ENCODE measurements at places on chromosomes 11 and 22. TPM values are rescaled to one million over a fixed set of nuclear protein-coding genes. Genes with fewer than 3 reads are reported as not detected.

DNA sequence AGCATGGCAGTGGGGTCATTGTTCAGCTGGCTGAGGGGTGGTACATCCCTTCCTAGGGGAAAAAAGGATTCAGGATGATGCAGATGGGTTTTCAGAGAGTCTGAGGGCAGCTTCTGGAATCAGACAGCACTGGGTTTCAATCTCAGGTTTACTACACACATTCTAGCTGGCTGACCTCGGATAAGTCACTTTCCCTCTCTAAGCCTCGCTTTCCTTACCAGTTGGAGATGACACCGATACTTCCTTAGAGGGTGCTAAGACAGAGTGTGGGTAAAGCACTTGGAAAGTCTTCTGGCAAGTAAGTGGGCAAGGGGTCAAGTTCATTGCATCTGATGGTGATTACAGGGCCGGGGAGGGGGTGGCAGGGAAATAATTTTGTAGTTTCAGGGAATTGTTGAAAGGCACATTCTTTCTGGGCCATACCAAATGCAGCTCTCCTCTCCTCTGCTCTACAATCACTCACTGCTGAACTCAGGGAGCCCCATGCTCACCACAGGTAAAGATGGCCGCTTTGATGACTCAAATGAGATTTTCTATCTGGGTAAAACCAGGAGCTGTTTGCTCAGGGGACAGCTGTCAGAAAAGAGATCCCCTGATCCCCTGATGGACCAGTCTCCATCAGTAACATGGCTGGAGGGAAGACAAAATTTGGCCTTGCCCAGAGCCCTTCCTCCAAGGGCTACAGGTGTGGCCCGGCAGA is 6.5 kb upstream of the MIAT start:
- no peak for DNase-seq

The CRELD2 gene
- polyA plus RNA-seq, result 37.3 TPM

- no peak for DNase-seq
These were observed 14.5 kb downstream of the LRP4 start for GRCh38 chr11:46903846-46904245.

DNA sequence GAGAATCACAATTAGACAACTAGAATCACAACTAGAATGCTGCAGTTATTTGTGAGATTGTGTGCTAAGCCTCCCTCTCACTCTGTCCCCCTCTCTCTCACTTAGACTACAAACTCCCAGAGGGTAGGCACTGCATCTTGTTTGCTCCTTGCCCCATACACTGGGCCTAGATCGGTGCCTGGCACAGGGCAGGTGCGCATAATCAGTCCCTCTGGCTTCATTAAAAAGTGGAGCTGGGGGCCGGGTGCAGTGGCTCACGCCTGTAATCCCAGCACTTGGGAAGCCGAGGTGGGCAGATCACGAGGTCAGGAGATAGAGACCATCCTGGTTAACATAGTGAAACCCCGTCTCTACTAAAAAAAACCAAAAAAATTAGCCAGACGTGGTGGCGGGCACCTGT is 456.8 kb downstream of the MIAT start:
- no peak for DNase-seq

The BTG4 gene
- polyA plus RNA-seq, result not detected

All from urinary bladder (tissue), 4 donors.